ENCODE measurements at places on chromosomes 6 and 20.

- DNase-seq = no peak
Observed at GRCh38 chr6:113650610-113650979, 206.6 kb upstream of the MARCKS start.

GRCh38 chr6:54076159-54076789, 35.0 kb upstream of the MLIP start:
- no peak for DNase-seq

GRCh38 chr20:53515749-53516148, 77.9 kb downstream of the ZNF217 start:
- no peak for DNase-seq

GRCh38 chr20:41984031-41984430, 365.9 kb upstream of the CHD6 start:
- no peak for DNase-seq

DNA sequence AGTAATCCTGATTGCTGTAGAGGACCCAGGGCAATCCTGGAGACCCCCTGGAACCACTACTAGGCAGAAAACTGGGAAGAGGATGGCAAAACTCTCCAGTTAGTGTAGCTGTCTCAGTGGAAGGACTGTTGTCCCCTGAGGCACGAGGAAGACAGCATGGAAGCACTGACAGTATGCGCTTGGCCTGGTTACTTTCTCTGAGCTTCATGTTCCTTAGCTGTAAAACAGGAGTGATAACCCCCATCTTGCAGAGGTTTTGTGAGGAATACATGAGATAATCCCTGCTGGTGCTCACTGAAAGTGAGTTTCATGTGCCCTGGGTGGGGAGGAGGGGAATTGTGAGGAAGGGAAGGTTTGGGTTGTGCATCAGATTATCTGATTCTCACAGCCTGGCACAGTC, 3.2 kb downstream of the NT5E start:
- DNase-seq = no peak

GRCh38 chr6:65064844-65065243, 642.2 kb downstream of the EYS start:
- DNase-seq = no peak

- DNase-seq = no peak
Observed at GRCh38 chr6:169862892-169863525, 111.6 kb downstream of the ERMARD start.

- DNase-seq = no peak
Observed at GRCh38 chr20:22684072-22684762, 99.8 kb upstream of the FOXA2 start.

- no peak for DNase-seq
Observed at GRCh38 chr6:3294921-3295871, 36.4 kb downstream of the PSMG4 start.

DNA sequence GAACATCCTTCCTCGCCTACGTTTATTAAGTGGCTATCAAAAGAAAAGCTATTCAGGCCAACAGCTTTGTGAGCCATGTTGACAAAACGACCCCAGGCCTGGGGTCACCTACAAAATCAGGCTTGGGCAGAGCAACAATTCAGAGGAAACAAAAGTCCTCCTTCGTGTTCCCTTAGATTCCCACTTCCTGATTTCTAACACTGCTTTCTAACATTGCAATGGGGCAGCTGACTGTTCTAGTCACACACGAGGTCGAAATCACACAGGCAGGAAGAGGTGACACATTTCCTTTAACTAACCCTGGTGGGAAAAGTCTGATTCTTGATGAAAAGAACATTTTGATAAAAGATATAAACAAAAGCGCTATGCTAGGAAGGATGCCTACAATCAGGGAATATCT, 31.9 kb downstream of the WDR27 start:
- DNase-seq = no peak

- no peak for DNase-seq
Observed at GRCh38 chr20:62838128-62838891, 21.5 kb downstream of the COL9A3 start.

All from stimulated activated CD4-positive, alpha-beta T cell treated with anti-CD3 and anti-CD28 coated beads, TNF-alpha, amount 100 ng/mL, for 4 hours (primary cell).